ENCODE measurements at places on chromosomes 16 and 17.

GRCh38 chr16:81604960-81605383 lies 160.4 kb downstream of the CMIP start:
- DNase-seq = no peak

DNA sequence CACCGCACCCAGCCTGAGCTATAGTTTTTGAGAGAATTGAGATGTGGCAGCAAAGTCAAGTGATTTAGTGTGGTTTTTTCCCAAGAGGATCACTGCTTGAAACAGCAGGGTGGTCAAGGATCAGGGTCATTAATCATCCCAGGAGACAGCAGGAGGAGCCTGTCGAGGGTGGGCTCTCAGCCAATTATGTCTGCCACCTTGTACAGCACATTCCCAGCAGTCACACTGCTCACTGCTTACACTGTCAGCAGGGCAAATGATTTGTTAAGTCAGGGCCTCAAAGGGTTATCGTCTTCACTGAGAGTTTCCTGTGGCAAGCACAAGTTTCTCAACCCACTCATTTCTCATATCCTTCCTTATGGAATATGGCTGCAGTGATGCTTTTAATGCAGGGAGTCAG lies 13.2 kb downstream of the B3GNT9 start:
- no peak for DNase-seq

DNA sequence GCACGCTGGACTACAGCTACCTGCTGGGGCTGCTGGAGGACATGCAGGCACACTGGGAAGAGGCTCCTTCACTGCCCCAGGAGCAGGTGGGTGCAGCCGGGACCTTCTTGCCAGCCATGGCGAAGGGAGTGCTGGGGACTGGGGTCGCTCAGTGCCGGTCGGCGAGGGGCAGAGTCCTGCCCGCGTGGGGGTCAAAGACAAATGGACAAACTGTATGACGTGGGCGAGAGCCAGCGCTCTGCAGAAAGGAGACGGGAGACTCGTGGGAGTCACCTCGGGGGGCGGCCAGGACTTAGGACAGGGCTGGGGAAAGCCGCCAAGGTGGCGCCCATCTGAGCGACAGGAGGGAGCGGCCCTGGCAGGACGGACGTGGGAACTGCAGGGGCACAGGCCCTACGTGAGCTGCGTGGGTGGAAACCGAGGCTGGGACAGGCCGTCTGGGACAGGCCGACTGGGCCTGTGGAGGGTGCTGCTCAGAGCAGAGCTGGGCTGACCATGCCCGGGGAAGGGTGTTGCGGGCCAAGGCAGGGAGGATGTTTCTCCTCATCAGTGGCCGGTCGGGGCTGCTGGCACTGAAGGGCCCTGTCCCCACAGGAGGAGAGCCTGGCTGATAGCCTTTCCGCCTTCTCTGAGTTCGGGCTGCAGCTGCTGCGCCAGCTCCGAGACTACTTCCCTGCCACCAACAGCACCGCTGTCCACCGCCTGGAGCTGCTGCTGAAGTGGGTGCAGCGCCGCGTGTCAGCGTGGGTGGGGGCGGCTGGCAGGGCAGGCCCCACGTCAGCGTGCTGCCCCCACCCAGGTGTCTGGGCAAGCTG lies 8.0 kb downstream of the TSR3 start:
- no peak for DNase-seq

GRCh38 chr17:64505340-64506200 lies 519 bp downstream of the DDX5 start:
- peak; percentile 96 for DNase-seq

- DNase-seq = no peak
Measured at GRCh38 chr17:82366749-82367148, 4.8 kb upstream of the UTS2R start.

DNA sequence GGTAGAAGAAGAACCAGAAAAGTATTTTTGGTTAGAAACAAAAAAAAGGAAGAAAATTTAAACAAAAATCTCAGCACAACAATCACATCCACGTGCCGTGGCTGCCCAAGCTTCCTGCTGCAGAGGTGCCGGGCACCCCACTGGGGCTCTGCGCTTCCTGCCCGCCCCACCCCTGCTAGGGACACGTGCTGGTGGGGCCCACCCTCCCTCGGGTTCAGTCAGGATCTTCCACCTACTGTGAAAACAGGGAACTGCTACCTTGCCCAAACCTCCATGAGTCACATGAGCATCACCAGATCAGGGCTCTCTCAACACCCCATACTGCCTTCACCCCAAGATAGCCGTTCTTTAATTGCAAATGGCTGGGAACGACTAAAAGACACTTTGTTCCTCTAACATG lies 24.4 kb upstream of the CYTH1 start:
- DNase-seq = no peak

DNA sequence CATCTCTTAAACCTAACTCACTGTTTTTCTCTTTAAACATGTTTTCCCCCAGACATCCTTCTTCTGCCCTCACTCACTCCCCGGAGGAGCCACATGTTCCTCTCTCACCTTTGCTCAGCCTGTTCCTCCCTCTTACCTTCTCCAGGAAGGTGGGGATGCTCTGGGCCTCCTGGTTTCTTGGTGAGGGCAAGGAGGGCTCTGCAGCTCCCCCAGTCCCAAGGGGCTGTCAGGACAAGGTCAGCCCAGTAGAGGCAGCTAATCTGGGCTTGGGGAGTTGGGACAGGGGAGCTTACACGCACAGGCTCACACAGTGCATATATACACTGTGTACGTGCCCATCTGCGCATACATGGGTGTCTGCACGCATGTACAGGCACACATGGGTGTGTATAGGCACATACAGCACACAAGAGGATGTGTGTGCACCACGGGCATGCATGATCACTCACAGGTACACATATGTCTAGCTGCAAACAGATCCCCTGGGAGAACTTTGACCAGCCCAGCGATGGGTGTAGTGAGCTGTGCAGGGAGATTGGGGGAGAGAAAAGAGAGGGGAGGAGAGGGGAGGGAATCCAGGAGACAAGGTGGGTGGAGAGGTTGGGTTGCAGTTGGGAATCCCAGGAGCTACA lies 28.6 kb upstream of the SPNS3 start:
- DNase-seq = no peak

GRCh38 chr16:677316-678190 lies 2.1 kb downstream of the RHBDL1 start:
- DNase-seq = no peak

GRCh38 chr17:58996968-58997367 lies 109.7 kb downstream of the TRIM37 start:
- no peak for DNase-seq

DNA sequence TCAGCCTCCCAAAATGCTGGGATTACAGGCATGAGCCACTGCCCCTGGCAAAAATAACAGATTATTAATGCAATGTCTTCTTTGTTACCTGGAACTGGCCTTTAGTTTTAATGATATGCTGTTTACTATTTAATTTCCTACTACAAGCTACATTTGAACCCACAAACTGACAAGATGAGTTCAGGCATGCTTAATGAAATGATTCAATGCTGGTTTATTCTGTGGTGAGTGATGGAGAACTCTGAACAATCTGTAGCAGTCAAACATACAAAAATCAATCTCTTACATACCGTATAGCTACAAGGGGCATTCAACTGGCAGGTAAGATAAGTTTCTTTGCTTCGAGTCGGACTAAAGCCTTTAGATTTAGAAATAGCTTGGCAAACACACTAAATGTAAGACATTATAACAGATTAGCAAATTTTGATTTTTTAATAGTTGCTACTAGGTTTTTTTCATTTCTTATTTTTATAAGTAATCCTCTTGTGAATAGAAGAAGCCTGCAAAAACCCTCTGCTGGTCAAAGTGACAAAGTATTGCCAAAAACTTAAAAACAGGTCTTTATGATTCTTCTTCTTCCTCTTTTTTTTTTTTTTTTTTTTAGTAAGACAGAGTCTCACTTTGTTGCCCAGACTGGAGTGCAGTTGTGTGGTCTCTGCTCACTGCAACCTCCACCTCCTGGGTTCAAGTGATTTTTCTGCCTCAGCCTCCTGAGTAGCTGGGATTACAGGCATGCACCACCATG lies 138.5 kb downstream of the SSH2 start:
- DNase-seq = no peak

GRCh38 chr17:65055280-65055707 lies 1.2 kb downstream of the GNA13 start:
- DNase-seq = no peak

GRCh38 chr16:84950906-84951305 lies 60.4 kb downstream of the ZDHHC7 start:
- DNase-seq = no peak

DNA sequence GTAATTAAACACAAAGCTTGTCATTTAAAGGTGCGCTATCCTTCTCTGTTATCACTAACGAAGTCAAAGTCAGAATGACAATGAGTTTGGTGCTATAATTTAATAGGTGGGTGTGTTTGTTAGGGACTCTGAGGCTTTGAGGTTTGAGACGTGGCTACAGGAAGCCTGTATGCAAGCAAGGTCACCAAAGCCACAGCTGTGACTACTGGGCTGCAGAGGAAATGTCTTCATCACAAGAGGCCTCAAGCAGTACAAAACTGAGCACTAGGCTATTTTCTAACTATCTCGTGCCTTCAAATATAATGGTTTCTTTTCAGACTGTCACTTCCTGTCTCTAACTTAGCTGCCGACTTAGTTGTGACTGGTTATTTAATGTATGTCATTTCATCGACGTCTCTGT lies 141.2 kb downstream of the AATF start:
- peak; percentile 48 for DNase-seq

DNA sequence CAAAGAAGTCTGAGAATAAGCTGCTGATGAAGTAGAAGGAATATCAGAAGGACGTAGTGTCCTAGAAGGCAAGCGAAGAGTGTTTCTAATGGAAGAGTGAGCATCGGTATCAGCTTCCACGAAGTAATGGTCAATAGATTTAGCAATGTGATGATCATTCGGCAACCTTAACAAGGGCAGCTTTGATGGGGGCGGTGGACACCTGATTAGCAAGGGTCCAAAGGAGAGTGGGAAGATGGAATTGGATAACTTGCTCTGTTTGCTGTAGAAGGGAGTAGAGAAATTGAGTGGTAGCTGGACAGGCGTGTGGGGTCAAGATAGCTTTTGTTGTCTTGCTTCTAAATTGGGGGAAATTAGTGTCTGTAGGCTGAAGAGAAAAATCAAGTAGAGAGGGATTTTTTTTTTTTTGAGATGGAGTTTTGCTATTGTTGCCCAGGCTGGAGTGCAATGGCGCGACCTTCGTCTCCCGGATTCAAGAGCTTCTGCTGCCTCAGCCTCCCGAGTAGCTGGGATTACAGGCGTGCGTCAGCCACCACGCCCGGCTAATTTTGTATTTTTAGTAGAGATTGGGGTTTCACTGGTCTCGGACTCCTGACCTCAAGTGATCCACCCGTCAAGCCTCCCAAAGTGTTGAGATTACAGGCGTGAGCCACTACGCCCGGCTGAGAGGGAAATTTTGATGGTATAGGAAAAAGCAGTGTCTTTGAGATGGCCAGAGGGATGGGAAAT lies 13.9 kb upstream of the HES7 start:
- DNase-seq = no peak

- DNase-seq = no peak
Measured at GRCh38 chr16:88792668-88793250, 7.7 kb upstream of the PIEZO1 start.

DNA sequence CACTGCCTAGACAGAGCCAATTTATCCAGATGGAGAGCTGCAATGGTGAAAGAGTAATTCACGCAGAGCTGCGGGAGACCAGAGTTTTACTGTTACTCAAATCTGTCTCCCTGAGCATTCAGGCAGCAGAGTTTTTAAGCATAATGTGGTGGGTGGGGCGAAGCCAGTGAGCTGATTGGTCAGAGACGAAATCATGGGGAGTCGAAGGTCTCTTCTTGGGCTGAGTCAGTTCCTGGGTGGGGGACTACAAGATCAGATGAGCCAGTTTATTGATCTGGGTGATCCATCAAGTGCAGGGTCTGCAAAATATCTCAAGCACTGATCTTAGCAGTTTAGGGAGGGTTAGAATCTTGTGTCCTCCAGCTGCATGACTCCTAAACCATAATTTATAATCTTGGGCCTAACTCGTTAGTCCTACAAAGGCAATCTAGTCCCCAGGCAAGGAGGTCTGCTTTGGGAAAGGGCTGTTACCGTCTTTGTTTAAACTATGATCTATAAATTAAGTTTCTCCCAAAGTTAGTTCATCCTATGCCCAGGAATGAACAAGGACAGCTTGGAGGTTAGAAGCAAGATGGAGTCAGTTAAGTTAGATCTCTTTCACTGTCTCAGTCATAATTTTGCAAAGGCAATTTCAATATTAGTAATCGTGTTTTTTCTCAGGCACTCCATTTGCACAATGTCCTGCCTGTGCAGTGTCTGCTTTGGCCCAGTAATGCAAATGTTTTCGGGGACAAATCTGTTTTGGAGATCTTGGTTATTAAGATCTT lies 27.0 kb downstream of the PIGL start:
- DNase-seq = peak; percentile 2

GRCh38 chr17:8520981-8521380 lies 85.3 kb downstream of the NDEL1 start:
- no peak for DNase-seq

- DNase-seq = no peak
Measured at GRCh38 chr17:66583112-66583748, 251.7 kb upstream of the CACNG5 start.

DNA sequence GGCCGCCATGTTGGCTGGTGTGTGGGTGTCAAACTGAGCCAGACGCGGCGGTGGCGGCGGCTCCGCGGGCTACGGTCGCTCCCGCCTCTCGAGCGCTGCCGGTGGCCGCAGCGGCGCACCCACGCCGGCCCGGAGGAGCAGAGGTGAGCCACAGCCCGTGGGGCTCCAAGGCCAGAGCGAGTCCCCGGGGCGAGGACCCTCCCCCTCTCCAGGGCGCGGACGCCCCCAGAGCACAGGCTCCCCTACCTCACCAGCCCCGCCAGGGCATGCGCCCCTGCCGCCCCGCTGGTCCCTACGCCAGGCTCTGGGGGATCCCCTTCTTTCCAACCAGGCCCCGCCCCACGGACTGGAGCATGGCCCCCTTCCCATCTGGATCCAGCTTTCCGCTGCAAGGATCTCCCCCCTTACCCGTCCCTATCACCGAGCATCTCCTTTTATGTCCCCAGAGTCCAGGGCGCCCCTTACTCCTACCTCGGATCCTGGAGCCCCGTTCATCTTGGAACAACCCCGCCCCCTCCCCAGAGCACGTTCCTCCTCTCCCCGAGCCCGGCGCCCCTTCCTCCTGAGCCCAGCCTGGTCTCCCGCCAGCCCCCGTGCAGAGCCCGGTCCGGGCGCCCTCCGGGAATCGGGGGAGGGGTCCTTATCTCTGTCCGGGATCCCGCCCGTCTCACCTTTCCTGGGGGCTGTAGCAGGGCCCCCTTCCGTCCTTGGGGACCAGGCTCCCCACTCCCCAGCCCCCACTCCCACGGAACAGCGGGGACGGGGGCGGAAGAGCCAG lies 412 bp downstream of the EPN2 start:
- DNase-seq = peak; percentile 56

GRCh38 chr17:48681609-48682008 lies 40.7 kb downstream of the PRAC1 start:
- no peak for DNase-seq

GRCh38 chr17:48311324-48311723 lies 118.7 kb downstream of the SKAP1 start:
- DNase-seq = no peak

GRCh38 chr16:55539488-55539887 lies 27.0 kb upstream of the CAPNS2 start:
- no peak for DNase-seq

Measured in brain (organoid and tissue), 16 donors.